Activated CD8-positive, alpha-beta memory T cell treated with anti-CD3 and anti-CD28 coated beads for 4 hours (primary cell): ENCODE measurements at places on chromosomes 11 and 22.
A peak's percentile ranks its signal among the peaks of the same experiment; 100 is the strongest.

DNA sequence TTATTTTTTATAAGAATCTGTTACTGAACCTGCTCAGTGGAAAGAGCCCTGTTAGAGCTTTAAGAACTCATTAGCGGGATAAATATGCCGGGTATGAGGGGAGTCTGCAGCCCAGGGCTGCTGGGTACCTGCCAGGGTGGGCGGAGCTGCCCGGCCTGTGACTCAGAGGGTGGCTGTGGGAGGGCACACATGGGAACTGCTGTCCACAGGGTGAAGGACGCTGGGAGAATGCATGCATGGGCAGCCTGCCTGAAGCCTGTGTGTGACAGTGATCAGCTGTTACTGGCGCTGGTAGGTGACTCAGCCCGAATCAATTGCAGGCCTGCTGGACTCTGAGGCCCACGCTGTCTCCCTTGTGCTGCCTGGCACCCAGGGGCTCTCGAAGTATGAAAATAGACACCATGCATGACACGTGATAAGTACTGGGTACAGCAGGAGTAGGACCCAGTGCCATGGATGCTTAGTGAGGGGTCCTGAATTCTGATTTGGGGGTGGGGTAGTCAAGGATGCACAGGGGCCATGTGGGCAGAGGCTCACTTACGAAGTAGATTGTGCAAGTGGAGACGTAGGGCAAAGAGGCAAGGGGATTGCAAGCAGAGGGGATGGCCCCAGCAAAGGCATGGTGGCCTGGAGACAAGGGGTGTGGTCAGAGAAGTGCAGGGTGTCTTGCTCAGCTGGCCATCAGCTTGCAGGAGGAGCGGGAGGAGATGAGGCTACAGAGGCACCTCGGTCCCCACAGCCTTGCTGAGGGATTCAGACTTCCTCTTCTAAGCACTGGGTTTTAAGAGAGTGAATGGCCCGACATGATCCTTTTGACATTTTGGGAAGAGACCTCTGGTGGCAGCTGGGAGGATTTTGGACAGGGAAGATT lies 36.5 kb downstream of the GRIK4 start:
- DNase-seq, result no peak

DNA sequence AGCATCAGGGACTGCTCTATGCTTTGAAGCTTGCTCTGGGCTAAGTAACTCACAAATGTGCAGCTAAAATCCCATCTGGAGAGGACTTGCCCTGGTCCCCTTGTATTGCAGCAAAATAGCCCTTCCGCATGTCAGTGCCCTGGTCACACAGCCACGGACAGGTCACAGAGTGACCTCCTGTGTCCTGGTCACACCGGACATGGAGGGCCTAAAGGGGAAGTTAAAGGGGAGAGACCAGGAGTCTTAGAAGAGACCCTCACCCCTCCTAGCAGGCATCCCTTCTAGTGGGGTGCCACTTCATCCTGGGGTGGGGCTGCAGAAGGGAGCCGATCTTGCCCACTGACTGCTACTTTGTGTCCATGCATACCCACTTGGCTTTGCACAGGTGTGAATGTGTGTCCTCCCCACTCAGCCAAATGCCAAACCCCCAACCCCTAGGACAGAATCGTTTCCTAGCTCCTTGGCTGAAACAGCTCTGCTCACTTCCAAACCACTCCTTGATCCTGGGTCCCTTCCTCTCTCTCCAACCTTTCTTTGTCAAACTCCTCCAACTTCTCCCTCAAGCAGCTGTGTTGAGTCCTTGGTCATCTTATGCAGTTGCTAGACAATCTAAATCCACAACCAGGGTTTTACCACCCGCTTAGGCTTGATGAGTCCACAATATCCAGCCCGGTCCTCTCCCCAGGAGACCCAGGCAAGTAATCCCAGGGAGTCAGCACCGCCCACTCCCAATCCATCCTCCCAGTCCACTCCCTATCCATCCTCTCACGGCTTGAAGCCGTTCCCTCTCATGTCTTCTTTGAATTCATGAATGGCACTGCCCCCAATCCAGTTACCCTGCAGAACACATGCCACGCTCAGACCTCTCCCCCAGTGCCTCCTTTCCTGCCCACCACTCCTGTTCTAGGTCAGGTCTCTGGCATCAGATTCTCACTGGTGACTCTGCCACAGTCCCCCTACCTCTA lies 3.3 kb upstream of the FXYD6 start:
- no peak for DNase-seq

- DNase-seq, result no peak
These were observed 1354.4 kb downstream of the LRRC4C start for GRCh38 chr11:40104941-40105550.

- no peak for DNase-seq
These were observed 24.5 kb downstream of the MCHR1 start for GRCh38 chr22:40703736-40704135.

GRCh38 chr11:66744485-66745355 lies 15.7 kb upstream of the SPTBN2 start:
- peak; percentile 76 for DNase-seq

- no peak for DNase-seq
These were observed 881.3 kb downstream of the KCNA4 start for GRCh38 chr11:29135504-29135903.
